Tibial nerve (tissue), 4 donors: ENCODE measurements at places on chromosomes 7 and 10.

DNA sequence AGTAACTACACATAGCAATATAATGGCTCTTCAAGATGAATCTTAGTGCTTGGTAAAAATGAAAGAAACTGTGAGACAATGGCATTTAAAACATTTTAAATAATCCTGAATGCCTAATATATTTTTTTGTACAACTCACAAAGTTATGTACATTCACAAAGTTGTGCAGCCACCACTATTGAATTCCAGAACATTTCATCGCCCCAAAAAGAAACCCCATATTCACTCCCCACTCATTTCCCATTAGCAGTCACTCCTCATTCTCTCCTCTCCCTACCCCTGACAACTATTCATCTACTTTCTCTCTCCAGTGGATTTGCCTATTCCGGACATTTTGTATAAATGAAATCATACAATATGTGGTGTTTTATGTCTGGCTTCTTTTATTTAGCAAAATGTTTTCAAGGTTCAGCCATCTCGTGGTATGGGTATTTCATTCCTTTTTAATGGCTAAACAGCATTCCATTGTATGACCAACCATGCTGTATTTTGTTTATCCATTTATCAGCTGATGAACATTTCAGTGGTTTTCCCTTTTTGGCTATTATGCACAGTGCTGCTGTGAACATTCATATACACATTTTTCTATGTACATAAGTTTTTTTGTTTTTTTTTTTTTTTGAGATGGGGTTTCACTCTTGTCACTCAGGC is 34.7 kb downstream of the ENTPD7 start:
- no peak overlapping the region for H3K27ac ChIP-seq
- no peaks in the 10 kb centered on the region for H3K4me1 ChIP-seq
- DNase-seq, result no peak
- H3K27me3 ChIP-seq, result no peaks in the 10 kb centered on the region

- no peaks in the 10 kb centered on the region for H3K36me3 ChIP-seq
- H3K27me3 ChIP-seq, result no peaks in the 10 kb centered on the region
- H3K27ac ChIP-seq, result peak overlapping the region; percentile 73
- H3K4me3 ChIP-seq, result peak overlapping the region; percentile 33
Observed at GRCh38 chr10:119370972-119371703, 163.8 kb downstream of the GRK5 start.

GRCh38 chr10:47380341-47381102 is 3.6 kb downstream of the ZNF488 start:
- no peaks in the 10 kb centered on the region for H3K4me1 ChIP-seq
- H3K4me3 ChIP-seq, result no peak overlapping the region
- H3K27ac ChIP-seq, result no peak overlapping the region
- H3K36me3 ChIP-seq, result no peaks in the 10 kb centered on the region
- no peak for DNase-seq

- DNase-seq, result no peak
- H3K4me1 ChIP-seq, result no peaks in the 10 kb centered on the region
- no peak overlapping the region for H3K4me3 ChIP-seq
- no peak overlapping the region for H3K27ac ChIP-seq
- no peaks in the 10 kb centered on the region for H3K36me3 ChIP-seq
- no peaks in the 10 kb centered on the region for H3K27me3 ChIP-seq
Observed at GRCh38 chr10:96501985-96502384, 11.7 kb downstream of the TLL2 start.

DNA sequence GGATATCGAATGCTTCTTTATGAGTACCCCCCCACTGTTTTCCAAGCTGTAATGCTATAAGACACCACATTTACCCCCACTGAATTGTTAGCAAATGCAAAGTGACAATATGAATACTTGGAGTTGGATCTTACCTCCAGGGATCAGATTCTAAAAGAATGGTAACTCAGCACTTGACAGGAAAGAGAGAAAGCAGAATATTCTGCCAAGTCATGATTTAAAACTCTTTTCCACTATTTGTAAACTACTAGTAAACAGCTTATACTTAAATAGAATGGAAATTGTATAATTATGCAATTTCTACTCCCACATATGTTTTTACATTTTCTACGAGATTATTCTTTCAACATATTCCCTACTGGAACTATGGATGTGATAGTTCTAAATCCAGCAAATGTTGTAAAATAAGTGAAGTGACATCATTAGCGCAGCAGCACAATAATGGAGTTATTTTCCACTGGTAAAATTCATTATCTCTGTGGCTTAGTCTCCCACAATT is 56.0 kb upstream of the TFEC start:
- no peak for DNase-seq
- no peaks in the 10 kb centered on the region for H3K4me1 ChIP-seq
- H3K27me3 ChIP-seq, result no peaks in the 10 kb centered on the region

- peak overlapping the region; percentile 99 for H3K27ac ChIP-seq
- no peaks in the 10 kb centered on the region for H3K27me3 ChIP-seq
- peak; percentile 22 for DNase-seq
Observed at GRCh38 chr10:48306870-48307710, 613 bp downstream of the MAPK8 start.

GRCh38 chr10:102312683-102313082 is 67.4 kb downstream of the GBF1 start:
- DNase-seq, result no peak
- no peak overlapping the region for H3K4me3 ChIP-seq
- no peak overlapping the region for H3K27ac ChIP-seq
- H3K4me1 ChIP-seq, result no peaks in the 10 kb centered on the region

DNA sequence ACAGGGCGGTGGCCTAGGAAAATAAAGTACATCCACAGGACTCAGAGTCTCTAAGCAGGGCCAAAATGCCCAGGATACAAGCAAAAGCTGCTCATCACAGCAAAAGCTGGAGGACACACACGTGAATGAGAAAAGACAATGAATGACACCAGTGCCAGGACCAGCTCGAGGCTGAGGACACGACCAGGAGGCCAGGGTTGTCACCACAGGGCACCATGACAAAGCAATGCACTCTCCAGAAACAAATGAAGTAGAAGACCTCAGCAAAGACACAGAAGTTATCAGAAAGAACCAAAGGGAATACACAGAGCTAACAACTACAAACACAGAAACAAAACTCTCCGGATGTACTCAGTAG is 92.1 kb downstream of the FOXL3 start:
- no peaks in the 10 kb centered on the region for H3K27me3 ChIP-seq
- DNase-seq, result no peak
- H3K4me3 ChIP-seq, result no peak overlapping the region

- H3K4me3 ChIP-seq, result no peak overlapping the region
- no peak overlapping the region for H3K27ac ChIP-seq
- H3K27me3 ChIP-seq, result no peaks in the 10 kb centered on the region
- DNase-seq, result no peak
- no peaks in the 10 kb centered on the region for H3K36me3 ChIP-seq
Observed at GRCh38 chr10:25902002-25902401, 32.0 kb upstream of the MYO3A start.

DNA sequence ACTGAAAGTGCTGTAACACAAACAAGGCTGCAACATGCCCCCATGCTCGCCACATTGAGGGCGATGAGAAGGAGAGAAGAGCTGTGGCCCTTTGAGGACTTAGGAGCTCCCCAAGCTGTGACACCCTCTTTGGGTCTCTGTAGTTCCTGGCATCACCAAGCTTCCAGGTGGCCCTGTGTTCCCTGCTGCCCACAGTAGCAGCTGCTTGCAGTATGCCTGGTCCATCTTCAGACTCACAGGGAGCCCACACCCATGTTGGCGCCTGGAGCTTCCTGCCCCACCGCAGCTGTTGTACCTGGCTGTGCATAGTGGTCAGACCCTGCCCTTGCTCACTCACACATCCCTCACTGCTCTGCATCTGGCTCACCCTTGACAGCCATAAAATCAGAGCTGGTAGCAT is 401.2 kb upstream of the NRG3 start:
- H3K27ac ChIP-seq, result no peak overlapping the region
- no peak for DNase-seq
- no peaks in the 10 kb centered on the region for H3K36me3 ChIP-seq
- H3K4me3 ChIP-seq, result no peak overlapping the region
- H3K4me1 ChIP-seq, result no peaks in the 10 kb centered on the region
- H3K27me3 ChIP-seq, result no peaks in the 10 kb centered on the region

GRCh38 chr7:37052705-37053104 is 328.4 kb upstream of the AOAH start:
- H3K27ac ChIP-seq, result no peak overlapping the region
- no peak for DNase-seq
- H3K4me3 ChIP-seq, result no peak overlapping the region
- no peaks in the 10 kb centered on the region for H3K27me3 ChIP-seq

DNA sequence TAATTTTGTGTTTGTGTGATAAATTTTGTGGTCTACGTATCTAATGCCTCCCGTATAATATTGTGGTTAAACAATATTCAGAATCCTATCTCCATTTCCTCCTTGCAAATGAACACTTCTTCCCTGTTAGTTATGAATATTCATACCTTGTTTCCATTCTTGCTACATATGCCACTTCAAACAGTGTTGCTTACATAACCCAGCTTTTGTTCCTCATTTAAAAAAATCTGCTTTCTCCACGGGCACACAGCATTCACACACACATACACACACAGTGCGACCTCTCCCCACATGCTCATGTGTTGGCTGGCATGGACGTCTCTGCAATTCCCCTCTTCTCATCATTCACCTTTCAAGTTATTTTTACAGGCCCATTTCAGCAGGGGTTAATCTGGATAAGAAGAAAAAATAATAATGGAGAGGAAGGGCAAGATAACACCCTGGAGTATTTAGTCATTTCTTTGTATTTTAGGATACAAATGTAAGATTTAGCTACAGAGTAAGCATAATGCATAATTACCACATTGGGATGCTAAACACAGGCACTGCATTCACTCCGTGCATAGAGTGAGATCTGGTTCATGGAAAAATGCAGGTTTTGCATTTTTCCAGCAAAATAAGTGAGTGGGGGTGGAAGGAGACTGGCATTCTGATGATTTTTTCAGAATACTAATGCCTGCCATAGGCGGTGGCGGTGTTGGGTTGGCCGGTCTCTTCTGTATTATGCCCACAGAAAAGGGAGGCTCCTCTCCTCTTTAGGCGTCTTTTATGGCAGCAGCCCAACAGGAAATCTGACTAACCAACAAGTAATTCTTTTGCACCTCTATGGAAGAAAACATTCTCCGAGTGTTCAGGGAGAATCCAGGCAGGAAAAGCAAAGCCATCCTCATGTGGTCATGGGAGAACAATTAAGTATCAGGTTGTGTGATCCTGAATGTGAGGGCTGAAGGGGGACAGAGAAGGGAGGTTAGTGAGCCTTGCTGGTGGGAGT is 31.7 kb upstream of the ELMO1 start:
- peaks cover 7% of the 10 kb centered on the region for H3K4me1 ChIP-seq
- DNase-seq, result no peak
- no peaks in the 10 kb centered on the region for H3K36me3 ChIP-seq
- no peak overlapping the region for H3K4me3 ChIP-seq

DNA sequence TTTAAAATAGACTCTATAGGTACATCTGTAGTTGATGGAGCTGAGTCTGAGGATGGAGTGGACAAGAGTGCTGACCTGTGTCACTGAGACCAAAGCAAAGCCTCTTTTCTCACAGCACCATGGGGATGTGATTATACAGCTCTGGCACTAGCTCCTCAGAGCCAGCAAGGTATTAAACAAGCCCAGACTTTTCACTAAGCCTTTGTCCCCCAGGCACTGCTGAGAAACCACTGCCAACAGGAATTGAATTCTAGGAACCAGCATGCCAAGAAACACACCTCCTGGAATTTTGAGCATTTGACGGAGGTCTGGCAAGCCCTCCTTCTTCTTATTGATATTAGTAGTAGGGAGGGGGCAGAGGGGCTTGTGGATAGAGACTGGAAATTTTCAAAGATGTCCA is 147.0 kb downstream of the C1GALT1 start:
- no peak overlapping the region for H3K27ac ChIP-seq
- no peak overlapping the region for H3K4me3 ChIP-seq
- DNase-seq, result no peak

GRCh38 chr7:134788191-134788590 is 8.8 kb downstream of the CALD1 start:
- no peaks in the 10 kb centered on the region for H3K27me3 ChIP-seq
- H3K27ac ChIP-seq, result no peak overlapping the region
- peaks cover under 1% of the 10 kb centered on the region for H3K4me1 ChIP-seq
- DNase-seq, result peak; percentile 3
- H3K36me3 ChIP-seq, result no peaks in the 10 kb centered on the region
- H3K4me3 ChIP-seq, result no peak overlapping the region

- H3K27me3 ChIP-seq, result no peaks in the 10 kb centered on the region
- no peaks in the 10 kb centered on the region for H3K36me3 ChIP-seq
- DNase-seq, result no peak
- no peak overlapping the region for H3K4me3 ChIP-seq
Observed at GRCh38 chr7:145313551-145313950, 477.7 kb upstream of the TPK1 start.

GRCh38 chr7:41696323-41696916 is 6.5 kb downstream of the INHBA start:
- peaks cover 19% of the 10 kb centered on the region for H3K27me3 ChIP-seq
- no peak overlapping the region for H3K27ac ChIP-seq
- H3K36me3 ChIP-seq, result no peaks in the 10 kb centered on the region
- no peaks in the 10 kb centered on the region for H3K4me1 ChIP-seq
- peak; percentile 76 for DNase-seq
